ENCODE measurements at places on chromosomes 2 and 18. TPM values are rescaled to one million over a fixed set of nuclear protein-coding genes. Genes with fewer than 3 reads are reported as not detected.

DNA sequence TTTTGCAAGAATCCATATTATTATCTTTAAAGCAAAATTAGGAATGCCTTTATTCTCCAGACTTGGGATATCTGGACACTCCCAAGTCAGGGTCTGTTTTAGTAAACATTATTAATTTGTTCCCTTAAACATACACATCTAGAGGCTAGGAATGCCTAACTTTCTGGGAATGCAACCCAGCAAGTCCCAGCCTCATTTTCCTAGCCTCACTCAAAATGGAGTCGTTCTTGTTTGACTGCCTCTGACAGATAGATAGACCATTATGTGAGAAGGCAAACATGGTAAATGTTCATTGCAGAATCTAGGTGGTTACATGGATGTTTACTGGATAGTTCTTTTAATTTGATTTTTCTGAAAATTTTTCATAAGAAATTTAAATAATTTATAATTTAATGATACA is 270.1 kb upstream of the STON1 start:
- DNase-seq = no peak

- DNase-seq = no peak
Observed at GRCh38 chr18:79901665-79902064, 49.8 kb downstream of the SLC66A2 start.

- no peak for DNase-seq
Observed at GRCh38 chr2:96874198-96874831, 4.4 kb upstream of the SEMA4C start.

DNA sequence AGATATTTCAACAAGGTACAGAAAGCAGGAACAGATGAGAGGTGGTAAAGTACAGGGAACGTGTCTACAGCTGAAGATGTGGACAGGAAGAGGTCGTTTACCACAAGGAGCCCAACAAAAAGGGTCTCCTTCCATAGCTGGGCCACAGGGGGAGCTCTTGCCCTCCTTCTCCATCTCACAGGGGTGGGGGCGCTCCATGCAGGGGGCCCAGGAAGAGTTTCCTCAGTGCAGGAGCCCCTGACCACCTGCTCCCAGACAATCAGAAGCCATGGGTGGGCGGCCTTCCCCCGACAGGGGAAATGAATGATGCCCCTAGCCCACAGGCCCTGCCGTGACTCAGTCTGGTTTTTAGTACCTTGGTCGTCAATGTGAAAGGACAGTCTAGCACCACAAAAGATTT is 163.6 kb upstream of the ZNF516 start:
- DNase-seq = no peak

- peak; percentile 77 for DNase-seq
Observed at GRCh38 chr2:44912660-44913059, 28.8 kb upstream of the SIX3 start.

DNA sequence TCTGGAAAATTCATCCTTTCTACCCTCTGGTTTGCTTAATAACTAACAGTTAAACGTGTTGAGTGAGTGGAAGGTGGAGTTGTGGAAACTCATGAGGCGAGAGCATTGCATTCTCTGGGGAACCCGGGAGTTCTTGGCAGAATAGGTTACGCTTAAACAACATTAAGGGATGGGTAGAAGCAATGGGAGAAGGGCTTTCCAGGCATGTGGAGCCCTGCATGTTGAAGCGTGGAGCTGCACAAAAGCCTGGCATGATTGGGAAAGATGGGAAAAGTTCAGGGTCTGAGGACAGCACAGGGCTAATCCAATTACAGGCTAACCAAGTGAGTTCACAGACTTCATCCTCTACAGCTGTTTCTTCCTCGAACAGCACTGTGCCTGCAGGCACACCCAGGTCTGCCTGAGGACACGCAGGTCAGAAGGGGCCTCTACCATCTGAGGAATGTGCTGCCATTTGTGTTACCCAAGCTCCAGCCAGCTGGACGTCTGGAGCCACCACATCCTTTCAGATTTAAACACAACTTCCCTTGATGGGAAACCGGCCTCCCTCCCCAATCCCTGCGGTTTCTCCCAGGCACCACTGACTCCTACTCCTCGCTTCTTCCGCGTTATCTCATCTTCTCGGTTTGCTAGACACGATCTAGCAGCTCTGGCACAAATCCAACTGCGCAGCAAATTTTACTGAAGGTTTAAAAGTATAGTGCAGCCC is 164.2 kb downstream of the ANTXR1 start:
- DNase-seq = peak; percentile 95

- DNase-seq = no peak
Observed at GRCh38 chr2:145685383-145686050, 1165.6 kb upstream of the ZEB2 start.

- no peak for DNase-seq
Observed at GRCh38 chr2:37692711-37693110, 21.3 kb upstream of the CDC42EP3 start.

- no peak for DNase-seq
Observed at GRCh38 chr2:224894356-224894755, 147.9 kb downstream of the DOCK10 start.

- no peak for DNase-seq
Observed at GRCh38 chr2:63764630-63765029, 77.1 kb upstream of the UGP2 start.

GRCh38 chr2:72143441-72144273 is 4.0 kb downstream of the CYP26B1 start:
- DNase-seq = no peak

GRCh38 chr2:71721362-71721665 is 268.0 kb downstream of the DYSF start:
- DNase-seq = no peak

DNA sequence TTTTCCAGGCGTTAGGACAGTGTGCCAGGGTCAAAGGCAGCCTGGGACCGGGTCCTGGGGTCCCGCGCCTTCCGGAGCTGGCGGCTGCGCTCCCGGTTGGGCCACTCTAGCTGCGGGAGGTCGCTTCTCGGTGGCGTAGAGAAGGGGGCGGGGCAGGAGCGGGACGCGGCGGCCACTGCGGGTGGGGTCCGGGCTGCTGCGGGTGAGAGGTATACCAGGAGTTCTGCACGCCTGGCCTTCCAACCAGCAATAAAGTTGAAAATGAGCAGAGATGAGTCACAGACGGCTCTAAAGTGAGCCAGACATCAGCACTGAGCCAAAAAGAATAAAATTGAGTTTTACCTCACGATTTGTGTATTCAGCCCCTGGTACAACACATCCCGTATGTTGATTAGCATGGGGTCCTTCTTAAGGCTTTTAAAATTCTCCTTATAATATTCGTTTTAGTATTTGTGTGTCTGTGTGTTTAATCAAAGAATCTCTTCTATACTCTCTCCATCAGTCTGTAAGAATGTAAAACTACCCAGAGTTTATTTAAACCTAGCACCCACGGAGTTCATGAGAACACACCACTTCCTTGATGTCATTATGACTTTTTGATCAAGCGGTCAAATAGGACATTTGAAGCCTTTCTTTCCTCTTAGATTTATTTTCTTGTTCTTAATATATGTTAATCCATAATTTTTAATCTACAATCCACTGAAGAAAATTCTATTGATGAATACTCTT is at the start of gene C1GALT1C1L:
Gene C1GALT1C1L (minus strand): TSS at position 108 of the 729 bp plus-strand sequence. CDS start 107 bp downstream, at position 1.
- DNase-seq = peak; percentile 64

DNA sequence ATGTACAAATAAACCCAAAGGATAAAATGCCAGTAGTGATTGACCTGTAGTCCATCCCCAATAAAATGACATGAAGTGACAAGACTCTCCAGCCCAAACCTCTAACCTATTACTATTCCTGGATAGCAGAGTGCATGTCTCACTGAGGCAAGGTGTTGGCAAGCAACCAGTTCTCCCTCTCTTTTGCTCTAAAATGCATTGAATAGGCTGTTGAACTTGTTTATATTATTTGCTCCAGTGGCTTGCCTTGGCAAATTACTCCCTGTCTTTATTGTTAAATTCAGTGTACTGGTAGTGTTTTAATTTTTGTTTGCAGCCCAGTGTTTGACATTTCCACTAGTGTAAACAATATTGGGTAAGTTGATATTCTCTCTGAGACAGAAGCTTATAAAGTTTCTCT is 70.5 kb downstream of the CSRNP3 start:
- DNase-seq = no peak

- peak; percentile 57 for DNase-seq
Observed at GRCh38 chr2:3604991-3605961, 10.4 kb downstream of the COLEC11 start.

DNA sequence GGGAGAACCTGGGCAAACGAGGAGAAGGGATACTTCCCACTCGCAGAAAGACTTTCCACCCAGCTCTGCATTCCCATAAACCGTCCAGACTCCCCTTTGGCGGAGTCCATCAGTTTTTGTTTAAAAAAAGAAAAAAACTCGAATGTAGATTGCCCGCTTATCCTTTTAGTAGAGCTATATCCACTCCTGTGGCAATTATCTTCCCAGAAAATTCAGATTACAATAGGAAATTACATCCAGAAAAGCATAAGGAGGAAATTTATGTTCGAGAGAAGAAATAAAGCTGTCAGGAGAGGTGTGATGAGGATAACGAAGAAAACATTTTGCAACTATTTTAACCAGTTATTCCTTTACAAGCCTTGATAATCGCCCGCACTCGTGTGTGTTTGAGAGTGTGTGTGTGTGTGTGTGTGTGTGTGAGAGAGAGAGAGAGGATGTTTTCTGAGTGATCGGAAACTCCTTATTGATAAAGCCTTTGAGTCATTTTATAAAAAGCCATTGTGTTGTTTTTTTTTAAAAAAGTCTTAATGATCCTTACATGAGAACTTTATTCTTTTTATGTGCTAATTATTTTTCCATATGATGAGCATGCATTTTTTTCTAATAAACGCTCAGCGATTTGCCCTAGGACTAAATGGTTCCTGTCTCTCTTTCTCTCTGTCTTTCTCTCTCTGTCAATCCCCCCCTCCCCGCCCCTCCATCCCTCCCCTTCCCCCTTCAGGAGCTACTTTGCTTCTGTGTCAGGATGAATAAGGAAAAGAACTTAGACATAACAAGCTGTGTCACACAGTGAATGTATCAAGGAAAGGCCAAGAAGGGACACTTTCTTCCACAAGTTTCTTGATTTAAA is 1.1 kb upstream of the PPP3R1 start:
- DNase-seq = peak; percentile 48

The SATB2 gene
- 14.5 TPM for total RNA-seq

The CPO gene
- not detected for total RNA-seq

The ACTG2 gene
- not detected for total RNA-seq

The EFHD1 gene
- total RNA-seq = not detected

The GRP gene
- not detected for total RNA-seq

The OTOS gene
- total RNA-seq = not detected
